ENCODE measurements at places on chromosomes 11 and 22.

DNA sequence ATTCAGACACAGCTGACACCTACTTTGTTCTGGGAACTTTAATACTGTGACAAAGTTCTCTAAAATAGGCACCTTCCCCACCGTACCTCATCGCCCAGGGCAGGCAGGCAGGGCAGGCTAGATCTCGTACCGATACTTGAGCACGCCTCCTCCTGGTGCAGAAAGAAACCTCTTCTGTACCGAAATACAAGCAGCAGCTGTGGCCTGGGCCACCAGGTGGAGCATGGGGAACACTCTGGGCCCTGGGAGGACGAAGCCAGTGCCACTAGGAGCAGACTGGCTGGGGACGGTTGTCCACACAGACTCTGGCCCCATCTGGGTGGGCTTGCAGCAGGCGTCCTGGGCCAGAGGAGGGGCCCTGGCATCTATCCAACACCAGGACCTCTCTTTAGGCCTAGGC, 12.8 kb downstream of the PMM1 start:
- DNase-seq: no peak

- no peak for DNase-seq
These were observed 37.6 kb upstream of the THY1 start for GRCh38 chr11:119460582-119460981.

DNA sequence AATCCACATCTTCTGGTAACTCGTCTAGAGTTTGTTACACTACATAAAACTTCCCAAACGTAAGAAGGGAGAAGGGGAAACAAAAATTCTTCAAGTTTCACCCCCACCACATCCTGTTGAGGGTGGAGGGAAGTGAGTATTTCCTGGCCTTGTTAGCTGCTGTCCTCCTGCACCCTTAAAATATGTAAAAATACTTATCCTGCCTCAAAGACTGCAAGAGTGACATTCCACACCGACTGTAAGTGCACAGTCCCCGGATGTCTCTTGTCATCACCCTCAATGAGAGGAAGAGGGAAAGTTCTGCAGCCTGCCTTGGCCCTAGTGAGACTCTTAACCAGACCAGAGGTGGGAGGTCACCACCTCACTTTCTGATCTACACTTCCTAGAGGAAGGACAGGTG, 3.3 kb downstream of the TMEM121B start:
- no peak for DNase-seq

- no peak for DNase-seq
These were observed 169.8 kb upstream of the TENM4 start for GRCh38 chr11:79610678-79611077.

Measured in NCI-H774 (cell line).